ENCODE measurements at places on chromosomes 4 and X.

GRCh38 chr4:25258980-25259578 is 25.2 kb downstream of the PI4K2B start:
- DNase-seq: peak; percentile 57

- DNase-seq: no peak
Measured at GRCh38 chr4:81432825-81433224, 38.9 kb downstream of the RASGEF1B start.

GRCh38 chr4:185742766-185743165 is 69.2 kb downstream of the SORBS2 start:
- DNase-seq: peak; percentile 24

DNA sequence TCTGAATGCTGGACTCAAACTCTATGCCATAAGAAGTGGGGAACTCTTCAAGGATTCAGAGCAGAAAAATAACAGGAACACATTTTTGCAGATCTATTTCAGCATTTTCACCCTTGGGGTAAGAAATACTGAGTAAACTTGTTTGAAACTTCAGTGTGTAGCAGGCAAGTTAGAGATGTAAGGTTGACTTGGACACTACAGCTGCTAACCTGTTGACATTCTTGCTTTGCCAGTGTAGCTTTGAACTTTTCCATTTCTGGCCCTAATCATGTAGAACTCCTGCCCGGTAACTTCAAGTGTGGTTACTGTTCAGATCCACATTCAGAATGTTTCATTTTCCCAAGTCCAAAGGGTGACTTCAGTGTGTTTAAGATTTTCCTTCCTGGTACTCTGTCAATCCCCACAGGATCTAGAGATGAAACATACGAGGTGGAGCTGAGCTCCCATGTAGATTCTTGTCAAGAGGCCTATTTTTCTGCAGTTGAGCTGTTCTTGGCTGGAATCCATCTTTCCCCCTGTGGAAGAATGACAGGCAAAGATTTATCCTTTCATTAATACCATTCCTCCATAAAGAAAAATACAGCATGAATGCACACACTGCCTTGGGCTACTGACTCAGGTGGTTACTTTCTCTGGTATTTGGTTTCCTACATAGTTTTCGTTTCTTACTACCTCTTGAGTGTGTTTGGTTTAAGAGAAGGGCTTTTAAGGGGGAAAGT is 34.1 kb downstream of the FHDC1 start:
- peak; percentile 89 for DNase-seq

- DNase-seq: peak; percentile 12
Measured at GRCh38 chrX:2679534-2680485, 11.3 kb upstream of the CD99 start.

GRCh38 chr4:47386146-47386545 is 77.4 kb downstream of the COMMD8 start:
- no peak for DNase-seq

DNA sequence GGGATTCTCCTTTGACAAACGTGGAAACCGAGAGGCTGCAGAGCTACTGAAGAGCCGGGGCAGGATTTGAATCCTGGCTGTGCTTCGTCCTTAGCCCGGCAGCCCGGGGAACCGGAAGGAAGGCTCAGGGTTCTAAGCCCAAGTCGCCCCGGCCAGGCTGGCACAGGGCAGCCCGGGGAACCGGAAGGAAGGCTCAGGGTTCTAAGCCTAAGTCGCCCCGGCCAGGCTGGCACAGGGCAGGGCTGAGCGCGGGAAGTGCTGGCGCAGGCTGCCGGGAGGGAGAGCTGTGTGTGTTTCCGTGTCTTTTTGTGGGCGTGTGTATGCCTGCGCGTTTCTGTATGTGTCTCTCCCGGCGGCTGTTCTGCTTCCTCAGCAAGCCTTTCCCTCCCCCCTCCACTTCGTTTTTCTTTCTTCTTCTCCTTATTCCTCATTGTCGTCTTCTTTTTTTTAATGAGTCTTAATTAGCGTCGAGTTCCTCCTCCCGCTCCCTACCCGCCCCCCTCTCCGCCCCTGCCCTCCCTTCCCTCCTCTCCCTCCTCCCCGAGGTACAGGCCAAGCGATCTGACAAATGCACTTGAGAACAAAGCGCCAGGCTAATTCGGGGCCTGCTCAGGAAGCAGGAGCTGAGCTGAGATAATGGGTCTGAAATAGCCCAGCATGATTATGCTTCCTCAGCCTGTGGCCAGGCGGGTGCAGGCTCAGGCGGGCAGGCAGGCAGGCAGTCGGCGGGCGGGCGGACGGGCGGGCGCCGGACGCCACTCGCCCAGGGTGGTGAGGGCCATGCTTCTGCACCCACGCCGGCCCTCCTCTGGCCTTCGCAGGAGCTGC is 65.9 kb downstream of the EFNB1 start:
- peak; percentile 50 for DNase-seq

DNA sequence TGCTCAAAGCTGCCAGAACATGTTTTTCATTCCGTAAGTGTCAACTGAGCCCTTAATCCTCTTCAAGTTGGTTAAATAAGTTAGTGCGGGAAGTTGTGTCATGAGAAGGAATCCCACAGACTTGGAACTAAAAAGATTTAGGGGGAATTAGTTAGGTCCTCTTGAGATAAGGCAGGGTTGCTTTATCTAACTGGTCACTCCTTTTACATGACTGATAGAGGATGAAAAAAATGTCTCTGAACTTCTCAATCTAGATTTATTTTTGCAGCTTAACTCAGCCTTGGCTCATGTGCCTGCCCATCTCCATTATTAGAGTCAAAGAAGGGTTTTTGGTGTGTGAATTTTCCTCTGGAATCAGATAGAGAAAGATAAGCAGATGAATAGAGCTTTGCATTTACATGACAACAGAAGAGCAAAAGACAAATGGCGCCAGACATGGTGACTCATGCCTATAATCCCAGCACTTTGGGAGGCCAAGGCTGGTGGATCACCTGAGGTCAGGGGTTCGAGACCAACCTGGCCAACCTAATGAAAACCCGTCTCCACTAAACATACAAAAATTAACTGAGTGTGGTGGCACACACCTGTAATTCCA is 882.9 kb downstream of the RPA4 start:
- DNase-seq: no peak

DNA sequence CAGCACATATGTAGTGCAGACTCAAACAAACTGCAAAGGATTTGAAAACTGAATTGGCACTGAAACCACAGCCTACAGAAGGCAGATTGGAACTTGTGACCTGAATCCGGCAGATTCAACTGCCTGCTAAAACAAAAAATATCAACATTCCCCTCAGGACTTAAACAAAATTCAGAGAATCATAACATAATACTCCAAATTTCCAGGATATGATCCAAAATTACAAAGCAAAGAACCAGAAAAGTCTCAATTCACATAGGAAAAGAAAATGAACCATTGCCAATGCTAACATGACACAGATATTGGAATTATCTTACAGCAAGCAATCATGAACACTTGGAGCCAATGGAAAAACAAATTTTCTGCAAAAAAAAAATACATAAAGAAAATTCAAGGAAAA is 250.4 kb downstream of the PRDM5 start:
- DNase-seq: no peak

- no peak for DNase-seq
Measured at GRCh38 chr4:52996261-52997131, 134.4 kb downstream of the RASL11B start.

DNA sequence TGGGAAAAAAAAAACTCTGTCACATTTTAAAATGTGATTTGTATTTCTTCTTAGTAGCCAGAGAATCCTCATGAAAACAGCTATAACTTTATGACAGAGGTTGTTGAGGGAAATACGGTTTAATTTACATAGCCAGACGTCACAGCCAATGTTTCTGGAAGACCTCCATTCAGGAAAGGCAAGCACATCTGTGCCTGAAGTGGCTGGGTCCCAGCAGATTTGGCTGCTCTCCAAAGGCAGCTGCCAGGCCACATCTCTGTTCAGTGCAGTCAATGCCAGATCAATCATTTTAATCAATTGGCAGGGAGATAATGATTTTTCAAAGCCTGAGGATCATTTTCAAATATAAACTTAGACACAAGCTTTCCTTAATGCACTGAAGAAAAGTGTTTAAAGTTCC is 86.5 kb upstream of the ZIC3 start:
- no peak for DNase-seq
